M059J (cell line): ENCODE measurements at places on chromosomes 11 and 22.

DNA sequence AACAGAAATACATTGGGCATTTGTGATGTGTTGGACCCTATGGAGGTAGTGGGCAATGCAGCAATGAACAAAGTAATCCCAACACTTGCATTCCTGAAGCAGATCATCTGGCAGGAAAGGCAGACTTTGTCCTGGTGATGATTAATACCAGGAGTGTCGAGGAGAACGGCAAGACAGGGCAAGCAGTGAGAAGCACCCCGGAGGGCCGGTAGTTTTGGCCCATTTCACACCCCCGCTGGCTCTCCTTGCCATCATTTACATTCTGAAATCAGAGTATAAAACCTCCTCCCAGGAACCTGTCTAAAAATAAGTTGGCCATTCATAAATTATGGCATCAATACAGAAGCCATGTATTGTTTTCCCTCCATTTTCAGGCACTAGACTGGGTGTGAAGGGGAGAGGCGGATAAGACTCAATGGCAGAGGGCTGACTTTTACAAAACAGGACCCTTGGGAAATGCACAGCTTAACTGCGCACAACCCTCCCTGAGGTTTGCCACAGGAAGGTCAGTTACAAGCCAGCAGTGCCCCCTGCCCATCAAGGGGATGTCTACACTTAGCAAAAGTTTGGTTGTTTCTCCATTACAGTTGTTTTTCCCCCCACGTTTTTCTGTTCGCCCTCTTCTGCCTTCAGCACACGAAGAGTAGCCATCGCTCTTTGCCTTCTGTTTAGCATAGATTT lies 55.6 kb downstream of the OPCML start:
- no peak for DNase-seq

DNA sequence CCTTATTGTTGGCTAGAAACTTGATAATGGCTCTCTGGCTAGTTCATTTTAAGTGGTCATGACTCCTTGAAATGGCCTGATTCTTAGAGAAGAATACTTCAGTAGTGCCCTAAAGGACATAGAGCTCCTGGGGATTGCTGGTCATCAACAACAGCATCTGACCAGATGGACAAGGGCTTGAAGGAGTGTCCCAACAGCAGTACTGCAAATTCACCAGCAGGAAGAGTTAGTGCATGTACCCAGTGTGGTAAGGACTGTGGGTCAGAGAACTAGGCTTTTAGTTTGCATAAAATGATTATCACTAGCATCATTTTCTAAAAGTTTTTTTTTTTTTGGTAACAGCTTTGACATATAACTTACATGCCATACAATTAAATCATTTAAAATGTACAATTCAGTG lies 39.5 kb upstream of the CUL5 start:
- no peak for DNase-seq

- no peak for DNase-seq
These were observed 14.6 kb downstream of the SEC14L6 start for GRCh38 chr22:30531651-30532608.

- no peak for DNase-seq
These were observed 34.9 kb downstream of the SBF1 start for GRCh38 chr22:50439871-50440331.

DNA sequence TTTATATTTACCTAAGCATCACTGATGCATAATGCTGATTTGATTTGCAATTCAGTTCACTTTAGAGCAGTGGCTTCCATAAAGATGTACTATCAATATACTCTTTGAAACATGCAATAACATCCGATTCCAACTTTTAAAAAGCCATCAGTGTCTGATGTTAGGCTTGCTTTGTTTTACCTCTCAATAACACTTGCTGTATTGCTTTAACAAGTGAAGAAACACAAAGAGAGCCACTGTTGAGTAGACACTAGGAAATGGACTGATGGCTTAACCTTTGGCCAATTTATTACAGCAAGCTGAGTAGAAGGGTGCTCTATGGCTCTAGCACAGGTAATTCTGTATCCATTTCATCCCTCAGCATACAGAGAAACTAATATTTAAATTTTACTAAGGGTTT lies 122.1 kb downstream of the FCHSD2 start:
- DNase-seq = no peak

DNA sequence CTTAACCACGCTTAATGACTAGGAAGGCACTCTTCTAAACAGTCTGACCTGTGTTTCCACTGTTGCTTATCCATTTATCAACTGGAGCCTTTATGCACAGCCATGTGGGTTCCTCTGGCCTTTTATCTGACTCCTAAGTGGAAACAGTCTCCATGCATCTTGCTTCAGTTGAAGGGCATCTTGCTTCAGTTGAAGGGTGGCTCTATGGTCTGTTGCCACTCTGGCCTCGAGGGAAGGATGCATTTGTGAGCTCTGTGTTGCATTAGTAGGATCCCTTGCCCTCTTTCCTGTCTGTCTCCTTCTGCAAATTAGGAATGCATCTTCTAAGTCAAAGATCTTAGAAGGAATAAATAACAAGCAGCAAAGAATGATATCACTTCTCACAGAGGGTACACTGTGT lies 25.8 kb upstream of the C11orf96 start:
- DNase-seq = no peak

GRCh38 chr11:114131461-114131864 lies 72.0 kb downstream of the ZBTB16 start:
- no peak for DNase-seq

GRCh38 chr11:110715541-110715940 lies 3.3 kb upstream of the ARHGAP20 start:
- DNase-seq = peak; percentile 57

DNA sequence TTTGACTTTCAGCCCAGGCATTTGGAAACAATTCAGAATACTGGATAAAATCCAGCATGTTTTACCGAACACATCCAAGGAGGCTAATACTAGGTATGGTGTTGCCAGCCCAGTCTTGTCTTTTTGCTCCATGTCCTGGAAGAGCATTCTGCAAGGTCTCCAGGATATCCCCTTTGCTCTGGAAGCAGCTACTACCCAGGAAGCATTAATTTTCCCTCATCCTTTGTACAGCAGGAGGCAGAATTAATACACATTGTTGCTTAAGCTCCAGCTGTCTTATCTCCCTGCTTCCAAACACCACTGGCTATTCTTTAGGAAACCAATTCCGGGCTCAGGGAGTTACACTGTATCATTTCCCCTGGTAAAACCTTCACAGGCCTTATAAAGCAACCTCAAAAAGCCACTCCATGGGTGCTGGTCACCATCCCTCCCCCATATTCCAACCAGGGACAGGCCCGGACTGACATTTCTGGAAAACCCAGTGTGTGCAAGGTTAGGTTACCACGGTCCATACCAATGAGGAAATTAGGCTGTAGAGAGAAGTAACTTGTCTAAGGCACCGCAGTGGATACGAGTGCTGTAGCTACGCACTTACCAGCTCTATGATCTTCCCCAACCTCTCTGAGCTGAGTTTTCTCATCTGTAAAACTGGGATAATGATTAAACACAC lies 1.5 kb upstream of the UBASH3B start:
- DNase-seq = no peak

DNA sequence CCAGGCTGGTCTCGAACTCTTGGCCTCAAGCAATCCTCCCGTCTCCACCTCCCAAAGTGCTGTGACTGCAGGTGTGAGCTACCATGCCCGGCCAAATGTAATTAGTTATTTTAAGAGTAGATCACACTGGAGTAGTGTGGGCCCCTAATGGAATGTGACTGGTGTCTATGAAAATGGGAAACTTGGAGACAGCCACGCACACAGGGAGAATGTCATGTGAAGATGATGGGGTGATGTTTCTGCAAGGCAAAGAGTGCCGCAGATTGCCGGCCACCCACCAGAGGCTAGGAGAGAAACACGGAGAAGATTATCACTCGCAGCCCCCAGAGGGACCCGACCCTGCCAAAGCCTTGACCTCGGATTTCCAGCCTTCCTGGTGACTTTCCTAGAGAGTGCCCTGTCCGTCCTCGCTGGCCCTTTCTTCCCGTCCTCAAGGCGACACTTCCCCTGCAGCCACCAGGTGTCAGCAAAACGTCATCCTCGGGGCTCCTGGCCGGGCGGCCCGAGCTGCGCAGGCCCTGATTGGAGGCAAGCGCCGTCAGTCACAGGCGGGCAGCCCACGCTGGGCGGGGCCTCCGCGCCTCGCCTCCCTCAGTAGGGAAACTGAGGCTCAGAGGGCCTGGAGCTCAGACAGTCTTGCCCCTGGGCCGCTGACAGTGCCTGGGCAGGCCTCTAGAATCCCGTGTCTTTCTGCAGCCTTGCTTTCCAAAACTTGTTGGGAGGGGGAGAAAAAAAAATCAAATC lies 16.3 kb downstream of the CRYBB2 start:
- peak; percentile 68 for DNase-seq
